CD4-positive, alpha-beta T cell treated with Interleukin-21 for 1 hour (primary cell): ENCODE measurements at places on chromosomes 2 and 18.

- DNase-seq: no peak
Observed at GRCh38 chr2:190927301-190927700, 46.7 kb downstream of the GLS start.

GRCh38 chr2:60868589-60869273, 12.6 kb upstream of the REL start:
- DNase-seq: no peak

GRCh38 chr18:28890791-28891190, 713.9 kb upstream of the CDH2 start:
- no peak for DNase-seq

GRCh38 chr18:45932708-45933107, 34.4 kb downstream of the EPG5 start:
- DNase-seq: no peak

DNA sequence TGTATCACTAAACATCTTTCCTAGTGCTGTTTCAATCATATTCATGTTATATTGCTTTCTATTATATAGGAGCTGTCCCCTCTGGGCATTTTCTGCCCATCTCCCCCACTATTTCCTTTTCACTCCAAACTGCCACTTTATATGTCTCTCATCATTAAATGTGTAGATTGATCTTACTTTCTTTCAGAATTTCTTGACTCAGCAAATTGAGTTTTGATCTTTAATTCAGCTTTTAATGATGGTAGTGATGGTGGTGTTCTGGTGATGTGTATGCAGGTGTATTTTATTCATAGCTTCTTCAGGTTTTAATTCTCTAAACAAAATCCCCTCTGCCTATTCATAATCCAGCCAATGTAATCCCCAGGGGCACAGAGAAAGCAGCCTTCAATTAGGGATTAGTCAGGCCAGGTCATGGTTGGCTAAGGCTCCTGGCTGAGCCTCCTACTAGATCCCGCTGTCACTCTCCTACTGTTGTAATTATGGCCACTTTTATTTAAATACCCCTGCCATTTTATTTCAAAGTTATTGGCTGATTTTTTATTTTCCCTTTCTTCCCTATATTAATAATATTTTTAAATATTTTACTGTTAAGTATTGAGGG, 325.4 kb downstream of the SPAG16 start:
- DNase-seq: no peak

DNA sequence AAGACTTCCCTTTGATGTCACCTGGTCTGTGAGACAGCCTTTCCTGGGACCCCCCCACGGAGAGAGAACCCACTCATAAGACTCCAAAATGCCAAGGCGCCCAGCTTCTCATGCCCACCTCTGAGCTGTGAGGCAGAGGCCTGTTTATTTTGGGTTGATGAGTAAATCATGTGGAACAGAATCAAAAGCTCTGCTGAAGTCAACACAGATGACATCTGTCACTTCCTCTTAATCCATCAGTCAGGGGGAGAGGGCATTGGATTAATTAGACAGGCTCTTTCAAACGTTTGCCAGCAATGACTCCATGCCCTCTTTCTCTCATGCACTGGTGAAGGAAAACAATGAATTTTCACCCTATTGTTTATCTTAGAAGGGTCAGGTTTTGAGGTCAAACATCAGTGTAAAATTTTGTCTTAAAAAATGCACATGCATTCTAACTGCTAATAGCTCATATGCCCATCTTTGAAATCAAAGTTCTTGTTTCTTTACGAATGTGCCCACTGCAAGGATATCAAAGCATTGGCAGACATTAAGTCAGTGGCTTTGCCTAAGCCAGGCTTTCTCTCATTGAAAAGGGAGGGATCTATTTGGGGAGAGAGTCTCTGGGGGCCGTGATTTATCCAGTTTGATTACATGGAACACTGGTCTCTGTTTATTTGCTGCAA, 184.1 kb downstream of the ACKR3 start:
- no peak for DNase-seq

- DNase-seq: no peak
Observed at GRCh38 chr2:217935901-217936684, 66.7 kb downstream of the TNS1 start.

DNA sequence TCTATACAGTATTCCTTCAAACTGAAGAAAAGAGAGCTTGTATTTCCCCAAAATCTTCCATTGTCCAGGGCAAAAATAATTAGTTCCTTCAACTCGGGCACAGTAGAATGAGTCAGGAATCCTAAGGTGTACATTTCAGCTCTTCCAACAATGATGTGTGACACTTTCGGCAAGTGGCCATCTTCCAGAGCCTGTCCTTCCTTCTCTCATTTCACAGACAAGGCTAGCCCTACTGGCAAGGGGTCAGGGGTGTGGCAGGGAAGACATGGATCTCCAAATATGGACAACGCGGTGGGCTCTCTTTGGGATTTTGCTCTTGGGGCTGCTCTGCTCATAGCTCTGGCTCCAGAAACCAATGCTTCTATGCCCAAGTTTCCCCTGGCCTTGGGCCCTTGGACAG, 6.0 kb downstream of the B4GALT6 start:
- no peak for DNase-seq

GRCh38 chr2:46873604-46874068, 42.0 kb downstream of the MCFD2 start:
- no peak for DNase-seq

- peak; percentile 23 for DNase-seq
Observed at GRCh38 chr2:186590759-186591505, 1.1 kb downstream of the ITGAV start.

GRCh38 chr2:133571249-133571648, 3.0 kb upstream of the NCKAP5 start:
- no peak for DNase-seq

GRCh38 chr2:238689331-238689730, 158.6 kb upstream of the TWIST2 start:
- DNase-seq: no peak

DNA sequence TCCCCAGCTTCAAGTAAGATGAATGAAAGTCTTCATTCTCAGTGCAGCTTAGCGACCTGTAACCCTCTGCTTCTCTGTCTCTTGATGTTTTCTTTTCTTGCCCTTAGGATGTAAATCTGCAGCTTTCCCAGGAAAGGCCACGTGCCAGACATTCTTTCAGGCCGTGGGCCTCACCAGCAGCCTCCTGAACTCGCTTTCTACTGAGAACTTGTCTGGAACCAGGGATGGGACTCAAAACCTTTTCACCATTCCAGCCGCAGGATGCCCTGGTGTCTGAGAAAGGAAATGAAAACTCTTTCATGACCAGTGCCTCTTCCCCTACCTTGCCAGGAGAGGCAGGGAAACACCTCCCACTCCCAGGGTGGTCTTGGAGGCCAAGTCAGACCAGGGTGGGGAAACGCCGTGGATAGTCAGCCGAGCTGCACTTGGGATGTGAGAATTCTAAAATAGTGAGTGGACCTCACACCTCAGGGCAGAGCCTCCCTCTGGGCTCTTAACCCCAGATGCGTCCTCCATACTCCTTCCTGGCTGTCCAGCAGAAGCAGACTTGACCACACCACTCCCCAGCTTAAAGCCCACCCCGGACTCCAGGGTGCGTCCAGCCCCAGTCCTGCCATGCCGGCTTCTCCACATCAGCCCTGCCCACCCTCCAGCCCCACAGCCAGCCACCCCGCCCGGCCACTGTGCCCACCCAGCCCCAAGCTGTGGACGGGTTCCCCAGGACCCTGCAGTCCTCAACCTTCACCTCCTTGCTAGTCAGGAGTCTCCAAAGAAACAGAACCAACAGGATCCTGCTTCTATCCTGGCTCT, 115.5 kb downstream of the TWIST2 start:
- no peak for DNase-seq

DNA sequence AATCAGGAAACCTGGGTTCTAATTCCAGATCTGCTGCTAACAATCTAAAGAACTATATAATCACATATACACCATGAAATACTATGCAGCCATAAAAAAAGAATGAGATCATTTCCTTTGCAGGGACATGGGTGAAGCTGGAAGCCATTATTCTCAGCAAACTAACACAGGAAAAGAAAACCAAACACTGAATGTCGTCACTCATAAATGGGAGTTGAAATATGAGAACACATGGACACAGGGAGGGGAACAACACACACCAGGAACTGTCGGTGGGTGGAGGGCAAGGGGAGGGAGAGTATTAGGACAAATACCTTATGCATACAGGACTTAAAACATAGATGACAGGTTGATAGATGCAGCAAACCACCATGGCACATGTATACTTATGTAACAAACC, 33.2 kb downstream of the CDH2 start:
- no peak for DNase-seq

DNA sequence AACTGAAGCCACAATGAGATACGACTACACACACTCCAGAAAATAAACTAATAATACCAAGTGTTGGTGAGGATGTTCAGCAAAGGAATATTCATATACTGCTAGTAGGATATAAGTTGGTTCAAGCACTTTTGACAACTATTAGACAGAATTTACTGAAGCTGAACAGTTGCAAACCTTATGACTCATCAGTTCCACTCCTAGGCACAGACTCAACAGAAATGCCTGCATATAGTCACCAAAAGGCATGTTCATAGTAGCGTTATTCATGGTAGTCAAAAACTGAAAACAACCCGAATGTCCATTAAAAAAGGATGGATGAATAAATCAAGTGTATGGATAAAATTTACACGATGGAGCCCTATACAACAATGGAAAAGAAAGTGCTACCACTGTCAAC, 232.0 kb downstream of the ANAPC1 start:
- DNase-seq: no peak

DNA sequence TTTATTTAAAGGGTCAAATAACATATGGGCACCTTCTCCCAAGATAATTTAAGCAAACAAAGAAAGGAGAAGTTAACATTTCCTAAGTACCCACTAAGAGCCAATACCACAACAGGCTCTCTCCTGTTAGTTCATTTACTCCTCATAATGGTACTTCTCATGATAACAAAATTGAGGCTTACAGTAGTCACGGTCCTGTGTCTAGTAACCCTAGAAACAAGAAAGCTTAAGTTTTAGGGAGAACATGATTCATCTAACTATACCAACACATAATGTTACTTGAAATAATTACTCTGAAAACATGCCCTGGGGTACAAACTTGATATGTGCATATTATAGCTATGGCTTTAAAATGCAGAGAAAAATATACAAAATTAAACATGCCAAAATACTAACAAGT, 19.8 kb downstream of the IWS1 start:
- DNase-seq: no peak

- peak; percentile 16 for DNase-seq
Observed at GRCh38 chr2:85886590-85886989, 2.2 kb downstream of the ST3GAL5 start.

DNA sequence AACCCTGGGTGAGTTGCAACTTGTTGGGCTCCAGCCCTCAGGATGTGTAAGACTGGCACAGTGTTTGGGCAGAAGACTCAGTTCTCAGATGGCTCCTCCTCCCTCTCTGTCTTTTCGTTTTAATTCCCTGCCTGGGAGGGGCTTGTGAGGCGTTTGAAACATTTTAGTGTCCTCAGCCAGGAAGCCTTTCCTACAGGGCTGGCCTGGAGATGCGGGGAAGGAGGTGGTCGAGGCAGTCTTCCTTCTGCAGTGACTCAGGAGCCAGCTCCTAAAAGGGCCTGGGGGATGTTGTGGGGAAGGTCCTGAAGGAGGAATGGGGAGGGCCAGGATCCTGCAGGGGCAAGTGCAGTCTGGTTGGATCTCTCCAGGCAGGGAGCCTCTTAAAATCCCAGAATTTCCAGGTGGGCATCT, 22.1 kb upstream of the IGFBP5 start:
- no peak for DNase-seq

GRCh38 chr2:70922235-70923234, 13.2 kb upstream of the ATP6V1B1 start:
- no peak for DNase-seq

GRCh38 chr2:239912938-239913635, 112.1 kb downstream of the NDUFA10 start:
- no peak for DNase-seq

GRCh38 chr18:9950289-9951016, 36.6 kb downstream of the VAPA start:
- no peak for DNase-seq

- no peak for DNase-seq
Observed at GRCh38 chr2:36539631-36540030, 58.3 kb downstream of the FEZ2 start.
